ENCODE measurements at places on chromosomes 5 and 9.

GRCh38 chr5:135966165-135966564 lies 11.4 kb upstream of the LECT2 start:
- DNase-seq = no peak

- DNase-seq = no peak
These were observed 33.1 kb upstream of the SETD9 start for GRCh38 chr5:56876327-56876726.

DNA sequence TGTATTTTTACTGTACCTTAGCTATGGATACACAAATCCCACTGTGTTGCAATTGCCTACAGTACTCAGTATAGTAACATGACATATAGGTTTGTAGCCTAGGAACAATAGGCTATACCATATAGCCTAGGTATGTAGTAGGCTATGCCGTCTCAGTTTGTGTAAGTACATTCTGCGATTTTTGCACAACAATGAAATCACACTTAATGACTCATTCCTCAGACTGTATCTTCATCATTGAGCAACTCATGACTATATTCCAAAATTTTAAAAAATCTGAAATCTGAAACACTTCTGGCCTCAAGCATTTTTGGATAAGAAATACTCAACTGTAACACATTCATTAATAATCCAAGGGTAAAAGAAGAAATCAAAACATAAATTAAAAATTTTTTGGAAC lies 666.8 kb upstream of the GRAMD2B start:
- DNase-seq = no peak

DNA sequence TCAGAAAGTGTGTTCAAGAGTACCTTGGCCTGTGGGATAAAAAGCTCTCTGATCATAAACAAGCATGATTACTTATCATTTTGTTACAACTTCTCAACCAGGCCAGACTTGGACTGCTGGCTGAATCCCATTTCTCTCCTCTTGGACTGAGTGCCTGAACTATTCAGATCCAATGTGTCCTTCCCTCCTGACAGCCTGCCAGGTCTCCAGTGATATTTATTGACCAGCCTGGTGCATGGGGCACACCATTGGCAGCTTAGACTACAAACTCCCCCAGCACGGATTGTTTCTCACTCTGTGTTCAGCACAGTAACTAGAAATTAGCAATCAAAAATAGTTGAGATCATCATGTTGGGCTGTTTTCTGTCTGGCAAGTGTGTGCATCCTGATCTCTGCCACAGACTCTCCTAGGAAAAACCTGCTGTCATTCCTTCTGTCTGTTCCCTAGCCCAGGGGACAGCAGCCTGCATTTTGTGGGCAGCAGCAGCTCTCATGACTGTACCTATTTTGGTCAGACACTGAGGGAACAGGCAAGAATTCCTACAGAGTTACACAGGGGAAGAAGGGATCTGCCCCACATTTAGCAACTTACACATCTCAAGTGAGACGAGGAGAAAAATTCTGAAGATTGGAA lies 348.1 kb downstream of the ADAMTS6 start:
- no peak for DNase-seq

GRCh38 chr9:137588891-137589290 lies 1.4 kb downstream of the ZMYND19 start:
- DNase-seq = no peak

DNA sequence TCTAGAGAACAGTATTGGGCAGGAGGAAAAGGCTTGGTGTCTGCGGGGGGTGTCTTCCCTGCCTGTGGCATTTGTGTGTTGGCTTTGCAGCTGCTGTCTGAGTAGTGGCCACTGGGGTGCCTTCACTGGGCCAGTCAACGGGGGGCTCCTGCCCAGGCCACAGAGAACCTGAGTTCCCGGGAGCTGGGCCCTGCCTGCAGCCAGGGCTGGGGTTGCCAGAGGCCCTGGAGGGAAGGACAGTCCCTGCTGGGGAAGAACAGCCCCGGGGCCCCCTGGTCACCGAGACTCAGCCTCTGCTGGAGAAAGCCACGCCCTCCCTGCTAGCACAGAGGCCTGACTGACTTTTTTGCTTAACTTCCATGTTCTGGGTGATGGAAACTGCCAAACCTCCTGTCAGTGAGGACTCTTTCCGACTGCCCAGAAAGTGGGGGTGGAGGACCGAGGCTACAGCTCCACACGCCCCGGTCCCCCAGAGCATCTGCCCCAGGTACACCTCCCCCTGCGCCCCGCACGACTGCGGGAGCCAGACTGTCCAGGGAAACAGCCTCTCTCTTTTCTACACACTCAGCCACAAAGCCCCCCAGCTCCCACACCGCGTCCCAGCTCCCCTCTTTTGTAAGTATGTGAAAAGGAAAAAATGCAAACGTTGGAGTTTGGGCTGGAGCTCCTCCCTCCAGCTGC lies 133.4 kb downstream of the DAB2IP start:
- no peak for DNase-seq

GRCh38 chr5:6736106-6736505 lies 22.9 kb downstream of the TENT4A start:
- peak; percentile 23 for DNase-seq
